ENCODE measurements at places on chromosomes 16 and 17. TPM values are rescaled to one million over a fixed set of nuclear protein-coding genes. Genes with fewer than 3 reads are reported as not detected.

Gene ENPP7
- not detected for polyA plus RNA-seq

Gene TMC5
- polyA plus RNA-seq, result 0.19 TPM

Gene CCL17
- not detected for polyA plus RNA-seq

Gene HOXB7
- 0.68 TPM for polyA plus RNA-seq

All from keratinocyte (primary cell).